Kidney (tissue), 22 donors: ENCODE measurements at places on chromosomes 6 and 20. TPM values are rescaled to one million over a fixed set of nuclear protein-coding genes. Genes with fewer than 3 reads are reported as not detected.
A peak's percentile ranks its signal among the peaks of the same experiment; 100 is the strongest.

The HNF4A gene
- total RNA-seq, result 26.0 TPM

The APMAP gene
- 90.9 TPM for total RNA-seq

The GHRH gene
- total RNA-seq, result not detected

The CABLES2 gene
- total RNA-seq, result 4.5 TPM

DNA sequence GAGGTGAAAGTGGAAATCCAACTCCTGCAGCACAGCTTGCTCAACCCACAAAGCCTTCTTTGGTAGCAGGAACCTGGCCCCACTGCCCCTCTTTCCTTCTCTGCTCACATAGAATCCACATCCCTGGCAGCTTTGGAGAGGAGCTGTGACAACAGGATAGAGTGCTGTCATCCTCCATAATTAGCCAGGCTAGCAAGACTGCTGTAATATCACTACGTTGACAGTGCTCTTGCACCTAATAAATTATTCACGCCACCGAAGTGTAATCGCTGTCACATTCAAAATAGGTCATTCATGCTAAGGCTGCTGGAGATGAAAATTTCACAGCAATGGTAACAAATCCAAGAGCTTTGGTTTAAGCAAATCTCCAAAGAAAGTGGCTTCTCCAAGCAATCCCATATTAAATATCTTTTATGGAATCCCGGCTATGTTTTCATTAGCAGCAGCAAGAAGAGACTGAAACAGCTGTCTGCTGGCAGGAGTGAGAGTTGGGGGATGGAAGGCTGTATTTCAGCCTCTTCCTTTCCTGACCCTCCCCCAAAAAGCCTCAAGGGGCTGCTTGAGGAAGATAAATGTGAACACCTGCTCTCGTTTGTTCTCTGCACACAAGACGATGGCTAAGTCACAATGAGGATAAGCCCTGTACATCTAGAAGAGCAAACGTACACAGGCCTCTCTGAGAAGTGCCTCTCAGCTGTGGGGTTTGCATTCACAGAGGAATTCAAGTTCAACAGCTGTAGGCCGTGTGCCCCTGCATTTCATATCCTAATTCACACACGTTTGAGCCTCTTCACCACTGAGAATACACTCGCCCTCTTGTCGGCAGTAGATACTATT is 16.5 kb downstream of the RIPOR2 start:
- H3K4me3 ChIP-seq, result no peak overlapping the region
- H3K27me3 ChIP-seq, result no peaks in the 10 kb centered on the region
- H3K27ac ChIP-seq, result no peak overlapping the region
- DNase-seq, result peak; percentile 50

DNA sequence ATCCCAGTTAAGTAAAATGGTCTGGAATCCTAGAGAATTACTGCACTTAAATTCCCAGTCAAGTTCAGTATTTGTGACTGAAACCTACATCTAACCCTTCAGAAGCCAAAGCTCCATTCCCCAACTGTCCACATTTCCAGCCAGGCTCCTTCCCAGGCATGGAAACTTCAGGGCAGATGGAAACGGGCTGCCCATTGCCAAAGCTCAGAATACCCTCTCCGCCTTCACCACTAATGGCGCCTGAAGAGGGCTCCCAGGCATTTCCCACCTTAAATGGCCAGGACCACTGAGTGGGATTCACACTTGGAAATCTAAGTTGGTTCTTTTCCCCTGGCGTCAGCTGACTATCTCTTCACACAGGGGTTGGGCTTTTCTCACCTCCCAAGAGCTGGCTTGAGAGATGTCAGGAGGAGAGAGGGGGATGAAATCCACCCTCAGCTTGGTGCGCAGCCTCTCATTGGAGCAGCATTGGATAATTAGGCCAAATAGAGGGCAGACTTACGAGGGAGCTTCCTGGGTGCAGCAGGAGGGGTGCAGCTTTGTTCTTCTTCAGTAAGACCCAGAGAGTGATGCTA is 82.9 kb downstream of the ANKRD60 start:
- no peak overlapping the region for H3K27ac ChIP-seq
- no peak overlapping the region for H3K4me3 ChIP-seq
- no peak for DNase-seq
- H3K4me1 ChIP-seq, result no peaks in the 10 kb centered on the region

DNA sequence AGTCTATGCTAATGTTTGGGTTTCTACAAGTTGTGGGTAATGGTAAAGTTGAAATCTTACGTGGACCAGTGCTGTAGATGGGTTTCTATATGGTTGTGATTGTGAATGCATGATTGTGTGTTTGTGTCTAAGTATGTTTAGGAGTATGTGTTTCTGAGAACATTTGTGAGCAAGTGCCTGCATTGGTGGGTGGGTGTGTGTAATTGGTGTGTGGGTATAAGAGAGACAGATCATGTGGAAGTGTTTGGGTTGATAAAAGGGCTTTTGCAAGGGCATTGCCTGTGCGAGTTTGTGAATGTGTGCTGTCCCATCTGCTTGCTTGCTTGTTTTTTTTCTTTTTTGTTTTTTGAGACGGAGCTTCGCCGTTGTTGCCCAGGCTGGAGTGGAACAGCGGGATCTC is 25.8 kb upstream of the ID1 start:
- no peaks in the 10 kb centered on the region for H3K27me3 ChIP-seq
- H3K4me1 ChIP-seq, result no peaks in the 10 kb centered on the region
- no peak overlapping the region for H3K4me3 ChIP-seq
- no peak for DNase-seq
- H3K36me3 ChIP-seq, result no peaks in the 10 kb centered on the region

DNA sequence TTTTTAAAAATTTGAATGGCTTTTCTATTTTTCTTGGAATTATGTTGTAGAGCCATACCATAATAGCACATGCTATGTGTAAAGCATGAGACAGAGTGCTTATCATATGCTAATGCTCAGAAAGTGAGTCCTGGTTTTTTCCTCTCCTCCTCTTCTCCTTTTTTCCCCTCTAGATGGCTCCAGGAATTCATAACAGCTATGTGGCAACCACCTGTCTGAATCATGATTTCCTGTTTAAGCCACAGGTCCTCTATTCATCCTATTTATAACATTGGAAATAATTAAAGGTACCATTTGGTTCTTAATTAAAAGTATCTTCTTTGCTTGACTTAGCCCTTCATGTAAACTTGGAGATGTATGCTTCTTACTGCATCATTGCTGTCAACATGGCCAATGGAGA is 260.0 kb upstream of the MAP3K7 start:
- no peak overlapping the region for H3K4me3 ChIP-seq
- H3K27ac ChIP-seq, result no peak overlapping the region
- no peaks in the 10 kb centered on the region for H3K36me3 ChIP-seq
- no peaks in the 10 kb centered on the region for H3K4me1 ChIP-seq

DNA sequence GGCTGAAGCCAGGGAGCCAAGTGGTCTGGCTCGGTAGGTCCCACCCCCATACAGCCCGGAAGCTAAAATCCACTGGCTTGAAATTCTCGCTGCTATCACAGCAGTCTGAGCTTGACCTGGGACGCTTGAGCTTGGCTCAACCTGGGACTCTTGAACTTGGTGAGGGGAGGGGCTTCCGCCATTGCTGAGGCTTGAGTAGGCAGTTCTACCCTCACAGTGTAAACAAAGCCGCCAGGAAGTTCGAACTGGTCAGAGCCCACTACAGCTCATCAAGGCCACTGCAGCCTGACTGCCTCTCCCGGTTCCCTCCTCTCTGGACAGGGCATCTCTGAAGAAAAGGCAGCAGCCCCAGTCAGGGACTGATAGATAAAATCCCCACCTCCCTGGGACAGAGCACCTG is 1337.7 kb downstream of the HACE1 start:
- no peaks in the 10 kb centered on the region for H3K36me3 ChIP-seq
- H3K4me1 ChIP-seq, result no peaks in the 10 kb centered on the region
- no peak overlapping the region for H3K4me3 ChIP-seq
- no peaks in the 10 kb centered on the region for H3K27me3 ChIP-seq
- DNase-seq, result peak; percentile 29
- no peak overlapping the region for H3K27ac ChIP-seq

DNA sequence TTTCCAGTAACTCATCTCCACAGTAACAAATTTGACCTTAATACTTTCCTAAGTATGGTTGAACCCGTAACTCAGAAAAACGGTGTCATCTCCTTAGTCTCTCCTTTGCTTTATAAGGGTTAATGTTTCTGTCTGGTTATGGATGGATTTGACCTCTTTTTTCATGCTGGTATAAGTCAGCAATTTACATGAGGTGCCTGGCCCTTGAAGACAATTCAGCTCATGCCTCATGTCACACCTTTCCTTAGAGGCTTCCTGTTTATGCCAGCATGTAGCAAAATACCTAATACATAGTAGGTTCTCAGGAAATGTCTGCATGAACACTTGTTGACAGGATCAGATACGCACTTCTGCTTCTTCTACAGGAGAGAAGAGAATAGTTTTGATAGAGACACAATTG is 37.7 kb upstream of the C20orf144 start:
- H3K27ac ChIP-seq, result no peak overlapping the region
- DNase-seq, result no peak
- peaks cover 21% of the 10 kb centered on the region for H3K36me3 ChIP-seq
- no peaks in the 10 kb centered on the region for H3K4me1 ChIP-seq
- H3K4me3 ChIP-seq, result no peak overlapping the region
- no peaks in the 10 kb centered on the region for H3K27me3 ChIP-seq
